ENCODE measurements at places on chromosomes 16 and 17.

DNA sequence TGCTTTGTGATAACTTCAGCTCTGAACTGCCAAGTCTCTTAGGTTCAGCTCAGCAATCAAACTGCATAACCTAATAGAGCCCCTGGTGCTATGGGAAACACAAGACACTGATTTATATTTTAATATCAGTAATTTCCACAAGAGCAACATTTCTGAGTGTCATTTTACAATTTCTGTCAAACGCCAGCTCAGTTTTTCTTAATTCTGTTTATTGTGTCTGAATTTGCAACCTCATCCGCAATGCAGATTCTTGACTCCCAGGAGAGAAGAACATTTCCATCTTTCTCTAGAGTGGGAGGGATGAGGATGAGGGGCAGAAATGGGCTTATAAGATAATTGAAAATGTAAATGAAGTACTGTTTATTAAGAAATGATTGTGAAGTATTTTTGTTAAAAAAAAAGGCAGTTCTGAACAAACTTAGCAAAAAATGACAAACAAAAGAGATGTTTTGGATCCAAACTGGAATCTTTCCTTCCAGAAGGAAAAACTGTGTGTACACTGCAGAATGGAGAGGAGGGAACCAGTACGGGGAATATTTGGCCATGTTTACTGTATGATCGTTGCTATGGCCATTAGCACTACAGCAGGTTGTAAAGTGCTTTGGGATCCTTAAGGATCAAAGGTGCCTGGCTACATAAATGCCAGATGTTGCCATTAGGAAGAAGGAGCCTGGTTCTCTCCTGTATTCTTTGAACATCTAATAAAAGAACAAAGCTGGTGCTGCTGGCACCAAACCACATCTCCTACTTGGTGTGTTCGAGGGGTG is 7.4 kb upstream of the PMFBP1 start:
- DNase-seq: no peak

DNA sequence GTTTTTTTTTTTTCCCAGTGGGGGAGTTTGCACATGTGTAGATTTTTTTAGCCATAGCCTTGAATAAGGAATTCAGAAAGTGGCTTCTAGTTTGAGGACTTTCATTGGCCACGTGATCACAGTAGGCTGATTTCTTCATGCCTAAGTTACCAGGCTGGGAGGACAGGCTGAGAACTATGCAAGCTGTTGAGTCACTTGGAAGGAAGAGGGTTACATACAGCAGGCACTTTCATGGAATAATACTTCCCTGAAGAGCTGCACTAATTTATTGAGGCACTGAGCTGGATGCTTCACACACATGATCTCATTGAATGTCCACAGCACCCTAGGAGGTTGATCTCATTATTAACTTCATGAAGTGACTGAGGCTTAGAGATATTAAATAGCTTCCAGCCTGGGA is 22.8 kb downstream of the PRKCB start:
- DNase-seq: no peak

DNA sequence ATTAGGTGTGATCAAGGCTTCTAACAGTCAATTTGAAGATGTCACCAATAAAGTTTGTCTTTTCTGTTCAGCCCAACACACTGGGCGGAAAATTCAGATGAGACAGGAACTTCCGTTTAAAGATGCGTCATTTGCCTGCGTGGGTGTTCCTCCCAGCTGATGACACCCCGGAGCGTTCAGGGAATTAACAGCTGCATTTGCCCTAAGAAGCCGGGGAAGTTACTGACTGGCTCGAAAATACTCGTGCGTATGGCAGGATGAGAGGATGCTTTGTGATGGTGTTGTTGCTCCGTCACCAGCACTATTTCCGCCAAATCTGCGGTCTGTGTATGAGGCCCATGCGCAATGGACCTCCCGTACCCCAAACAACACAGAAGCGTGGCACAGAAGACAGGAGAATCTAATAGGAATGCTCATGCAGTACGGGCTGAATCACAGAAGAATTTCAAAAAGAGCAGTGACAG is 11.9 kb upstream of the PVALEF start:
- no peak for DNase-seq

GRCh38 chr17:64378890-64379354 is 11.7 kb downstream of the PECAM1 start:
- no peak for DNase-seq

GRCh38 chr17:50954641-50955121 is 88.5 kb upstream of the TOB1 start:
- no peak for DNase-seq

- DNase-seq: no peak
Observed at GRCh38 chr16:89476811-89477261, 13.5 kb downstream of the ANKRD11 start.

- no peak for DNase-seq
Observed at GRCh38 chr16:69793526-69793925, 31.4 kb downstream of the WWP2 start.

GRCh38 chr17:50949128-50949988 is 83.2 kb upstream of the TOB1 start:
- DNase-seq: no peak

- DNase-seq: no peak
Observed at GRCh38 chr16:23423496-23424049, 29.4 kb downstream of the COG7 start.

- peak; percentile 53 for DNase-seq
Observed at GRCh38 chr16:79372503-79373184, 227.9 kb downstream of the MAF start.

- DNase-seq: no peak
Observed at GRCh38 chr16:48099455-48099854, 56.3 kb downstream of the ABCC12 start.

DNA sequence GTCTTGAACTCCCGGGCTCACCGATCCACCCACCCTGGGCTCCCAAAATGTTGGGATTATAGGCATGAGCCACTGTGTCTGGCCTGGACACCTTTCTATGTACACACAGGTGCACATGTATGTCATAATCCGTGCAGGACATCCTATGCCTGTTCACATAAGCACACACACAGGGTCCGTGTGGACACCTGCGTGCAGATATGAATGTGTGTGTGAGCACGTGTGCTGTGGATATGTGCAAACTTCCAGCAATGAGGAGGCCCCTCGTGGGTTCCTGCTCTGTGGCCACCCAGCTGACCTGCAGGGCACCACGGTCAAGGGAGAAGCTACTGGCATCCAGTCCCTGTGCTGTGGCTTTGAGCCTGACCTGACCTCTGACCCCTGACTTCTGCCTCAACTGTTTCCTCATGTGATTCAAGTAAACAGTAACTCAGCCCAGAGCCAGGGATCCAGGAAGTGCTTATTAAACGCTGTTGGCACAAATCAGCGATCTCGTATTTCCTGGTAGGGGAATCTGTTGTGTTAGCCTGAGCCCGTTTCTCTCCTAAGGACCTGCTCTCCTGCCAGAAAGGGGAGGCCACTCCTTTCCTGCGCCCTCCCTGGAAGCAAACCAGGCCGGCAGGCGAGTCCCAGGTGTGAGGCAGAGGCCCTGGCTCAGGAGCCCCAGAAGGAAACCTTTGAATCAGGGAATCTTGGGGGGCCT is 6.5 kb downstream of the CPNE7 start:
- DNase-seq: no peak

DNA sequence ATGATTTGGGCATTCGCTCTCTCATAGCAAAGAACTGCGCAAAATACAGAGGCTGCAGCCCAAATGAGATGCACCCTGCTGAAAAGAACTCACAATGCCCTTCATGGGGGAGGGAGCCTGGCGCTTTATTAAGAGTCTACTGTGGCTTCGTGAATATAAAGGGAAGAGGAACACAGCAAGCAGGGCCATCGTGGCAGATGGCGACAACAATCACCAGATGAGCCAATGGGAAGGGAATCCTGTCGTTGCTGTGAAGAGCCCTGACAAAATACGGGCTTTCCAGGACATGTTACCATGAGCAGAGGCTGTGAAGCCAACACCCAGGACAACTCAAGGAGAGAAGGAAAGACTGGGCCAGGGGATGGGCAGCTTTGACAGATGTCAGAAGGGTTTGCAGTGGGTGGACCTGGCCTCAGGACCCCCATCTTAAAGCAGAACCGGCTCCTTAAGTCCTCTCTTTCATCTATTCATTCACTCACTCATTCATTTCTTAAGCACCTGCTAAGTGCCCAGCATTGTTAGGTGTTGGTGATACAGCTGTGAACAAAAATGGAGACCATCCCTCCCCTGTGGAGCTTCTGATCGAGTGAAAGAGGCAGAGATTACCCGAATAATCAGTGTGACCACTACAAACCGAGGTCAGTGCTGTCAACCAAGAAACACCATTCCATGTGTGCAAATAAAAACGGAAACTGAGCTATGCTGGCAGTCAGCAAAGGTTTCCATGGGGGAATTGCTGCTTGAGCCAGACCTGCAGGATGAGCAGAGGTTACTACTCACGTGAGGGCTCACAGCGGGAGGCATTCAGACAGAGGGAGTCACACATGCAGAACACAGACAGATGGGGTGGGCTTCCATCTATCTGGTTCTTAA is 125.8 kb downstream of the DYNLRB2 start:
- no peak for DNase-seq

GRCh38 chr17:80931421-80932265 is 60.0 kb upstream of the CHMP6 start:
- no peak for DNase-seq

- DNase-seq: no peak
Observed at GRCh38 chr17:48630009-48630924, 4.1 kb upstream of the HOXB9 start.

DNA sequence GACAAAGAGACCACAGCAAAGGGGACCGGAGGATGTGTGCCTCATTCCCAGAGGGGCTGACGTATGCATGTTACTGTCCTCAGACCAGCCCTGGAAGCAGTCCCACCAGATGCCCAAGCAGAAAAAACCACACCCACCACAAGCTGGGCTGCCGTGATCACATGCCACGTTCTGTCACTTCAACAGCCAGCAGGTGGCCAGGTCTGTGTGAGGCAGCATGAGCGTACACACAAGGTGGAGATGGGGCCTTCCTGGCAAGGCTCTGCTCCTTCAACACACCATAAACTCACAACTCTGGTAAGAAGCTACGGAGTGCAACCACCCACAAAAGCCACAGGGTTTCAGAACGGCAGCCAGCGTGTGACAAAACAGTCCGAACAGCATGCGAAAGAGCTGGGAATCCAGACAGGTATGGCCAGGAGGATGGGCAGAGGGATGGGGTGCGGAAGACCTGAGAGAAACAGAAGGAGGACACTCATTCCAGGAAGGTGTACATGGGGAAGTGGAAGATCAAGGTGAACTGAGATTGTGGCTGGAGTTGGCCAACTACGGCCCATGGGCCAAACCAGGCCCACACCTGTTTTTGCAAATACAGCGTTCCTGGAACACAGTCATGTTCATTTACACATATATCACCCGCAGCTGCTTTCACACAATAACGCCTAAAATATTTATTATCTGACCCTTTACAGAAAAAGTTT is 27.9 kb downstream of the MBTPS1 start:
- peak; percentile 82 for DNase-seq

DNA sequence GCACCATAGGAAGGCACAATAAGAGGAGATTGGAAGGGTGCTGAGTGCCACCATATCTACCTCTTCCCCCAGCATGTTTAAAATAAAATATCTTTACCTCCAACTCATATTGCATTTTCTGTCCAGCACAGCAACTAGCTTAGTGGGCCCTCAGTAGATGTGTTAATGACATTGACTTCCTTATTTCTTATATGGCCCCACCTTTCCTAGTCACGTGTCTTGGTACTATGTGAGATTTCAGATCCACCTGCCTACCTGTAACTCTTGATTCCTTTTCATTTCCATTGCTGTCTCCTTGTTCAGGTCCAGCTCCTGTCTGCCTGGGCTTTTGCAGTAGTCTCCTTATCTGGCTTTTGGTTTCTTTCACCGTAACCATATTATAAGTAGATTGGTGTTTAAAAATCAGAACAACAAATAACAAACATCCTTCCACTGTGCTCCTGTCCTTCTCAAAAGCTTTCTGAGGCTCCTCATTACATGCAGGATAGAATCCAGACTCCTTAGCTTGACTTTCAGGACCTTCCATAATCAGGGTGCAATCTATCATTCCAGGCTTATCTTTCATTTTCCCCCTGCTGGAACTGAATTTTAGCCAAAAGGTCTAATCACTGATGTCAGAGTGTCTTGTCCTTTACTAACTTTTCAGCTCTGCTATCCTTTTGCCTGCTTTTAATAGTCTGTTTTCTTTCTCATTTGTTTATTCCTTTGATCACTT is 71.3 kb downstream of the FTO start:
- DNase-seq: no peak

DNA sequence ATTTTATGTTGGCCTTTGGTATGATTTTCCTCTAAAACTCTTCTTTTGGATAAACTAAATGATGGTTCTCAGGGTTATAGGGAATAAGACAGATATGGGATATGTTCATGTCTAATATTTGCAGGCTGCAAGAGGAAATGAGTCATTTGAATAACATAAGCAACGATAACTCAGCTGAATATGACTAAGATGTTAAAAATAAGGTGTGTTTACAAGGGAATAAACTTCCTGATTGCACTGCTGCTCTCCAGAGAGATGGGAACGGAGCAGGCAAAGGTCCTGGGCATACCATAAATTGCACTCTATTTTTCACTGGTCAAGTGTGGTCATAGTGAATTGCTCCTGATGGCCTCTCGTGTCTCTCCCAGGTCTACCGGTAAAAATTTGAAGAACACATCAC is 666.2 kb downstream of the TOX3 start:
- DNase-seq: no peak

- DNase-seq: no peak
Observed at GRCh38 chr17:62322313-62322712, 58.0 kb upstream of the EFCAB3 start.

GRCh38 chr17:44024853-44025252 is 10.1 kb upstream of the TMEM101 start:
- no peak for DNase-seq

DNA sequence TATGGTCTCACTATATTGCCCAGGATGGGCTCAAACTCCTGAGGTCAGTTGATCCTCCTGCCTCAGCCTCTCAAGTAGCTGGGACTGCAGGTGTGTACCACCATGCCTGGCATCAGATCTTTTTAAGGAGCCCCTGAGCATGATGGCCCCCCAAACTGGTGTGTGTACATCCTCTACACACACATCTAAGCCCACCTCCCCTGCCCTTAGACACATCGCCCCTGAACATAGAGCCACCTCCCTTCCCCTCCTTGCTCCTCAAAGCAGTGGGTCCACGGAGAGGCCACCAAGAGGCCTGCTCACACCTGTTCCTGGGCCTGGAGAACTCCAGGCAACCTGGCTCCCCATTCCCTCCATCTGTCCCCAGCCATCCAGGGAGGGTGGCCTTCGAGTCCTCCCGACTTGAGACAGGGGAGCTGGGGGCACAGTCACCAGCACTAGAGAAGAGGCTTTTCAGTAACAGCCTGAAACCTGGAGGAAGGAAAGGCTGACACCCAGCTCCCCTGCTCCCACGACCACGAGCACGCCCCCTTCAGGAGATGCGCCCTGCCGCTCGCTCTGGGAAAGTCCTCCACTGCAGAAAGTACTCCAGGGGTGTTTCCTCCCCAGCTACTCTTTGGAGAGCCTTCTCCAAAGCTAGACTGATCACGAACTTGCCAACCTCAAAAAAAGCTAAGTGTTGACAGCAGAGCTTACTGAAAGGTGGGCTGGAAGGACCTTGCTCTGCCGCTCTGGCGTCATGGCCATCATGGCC is 12.6 kb upstream of the PRR29 start:
- no peak for DNase-seq

Data from activated CD4-positive, alpha-beta T cell treated with anti-CD3 and anti-CD28 coated beads, Interleukin-2, Interleukin-6, amounts not matched to agents 100 ng/mL and 50 ng/mL, durations not matched to agents 16 hours and 8 hours (primary cell).